ENCODE measurements at places on chromosomes 5 and 9. TPM values are rescaled to one million over a fixed set of nuclear protein-coding genes. Genes with fewer than 3 reads are reported as not detected.

DNA sequence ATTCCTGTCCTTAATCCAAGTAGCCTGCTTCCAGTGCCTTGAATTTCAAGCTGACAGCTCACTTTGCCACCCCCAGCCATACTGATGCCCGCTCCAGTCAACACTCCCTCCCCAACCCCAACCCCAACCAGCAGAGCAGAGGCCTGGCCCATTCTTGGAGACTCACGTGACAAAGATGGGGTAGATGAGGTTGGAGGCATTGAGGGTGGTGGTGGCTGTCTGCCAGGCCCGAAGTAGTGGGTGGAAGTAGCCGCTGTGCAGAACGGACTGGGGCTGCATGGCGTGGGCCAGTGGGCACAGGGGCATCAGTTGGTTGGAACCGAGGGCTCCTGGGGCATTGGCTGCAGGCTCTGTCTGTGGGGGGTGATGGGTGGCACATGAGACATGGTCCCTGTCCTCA lies 7.8 kb downstream of the ALAD start:
- H3K4me3 ChIP-seq, result no peak overlapping the region
- no peaks in the 10 kb centered on the region for H3K4me1 ChIP-seq
- H3K36me3 ChIP-seq, result peaks cover 56% of the 10 kb centered on the region
- DNase-seq, result no peak

The SPATA31E1 gene
- not detected for total RNA-seq

- no peak for DNase-seq
- no peak overlapping the region for H3K4me3 ChIP-seq
- H3K27ac ChIP-seq, result no peak overlapping the region
- H3K36me3 ChIP-seq, result no peaks in the 10 kb centered on the region
- H3K4me1 ChIP-seq, result no peaks in the 10 kb centered on the region
Observed at GRCh38 chr5:129074903-129075302, 19.6 kb upstream of the ISOC1 start.

DNA sequence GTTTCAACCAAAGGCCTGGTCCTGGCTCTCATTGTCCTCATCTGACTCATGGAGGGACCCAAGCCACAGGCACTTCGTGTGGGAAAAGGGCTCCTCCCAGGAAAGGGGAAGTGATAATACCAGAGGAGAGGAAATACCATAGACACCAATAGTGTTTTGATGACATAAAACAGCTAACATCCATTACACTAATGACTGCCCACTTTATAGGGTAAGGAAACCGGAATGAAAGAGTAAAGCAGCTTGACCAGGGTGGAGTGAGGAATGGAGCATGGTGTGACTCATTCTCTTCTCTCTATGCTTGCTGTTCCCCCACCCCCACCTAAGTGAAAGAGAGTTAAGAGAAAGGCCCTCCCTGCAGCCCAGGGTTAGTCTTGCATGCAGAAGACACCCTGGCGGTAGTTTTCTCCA lies 67.4 kb upstream of the HRH2 start:
- no peak for DNase-seq
- H3K4me3 ChIP-seq, result no peak overlapping the region
- H3K4me1 ChIP-seq, result no peaks in the 10 kb centered on the region
- H3K27ac ChIP-seq, result no peak overlapping the region
- no peaks in the 10 kb centered on the region for H3K27me3 ChIP-seq

- H3K4me3 ChIP-seq, result no peak overlapping the region
- H3K27me3 ChIP-seq, result no peaks in the 10 kb centered on the region
Observed at GRCh38 chr9:97659771-97660170, 26.1 kb downstream of the NCBP1 start.

- H3K36me3 ChIP-seq, result no peaks in the 10 kb centered on the region
- no peak overlapping the region for H3K27ac ChIP-seq
- no peaks in the 10 kb centered on the region for H3K4me1 ChIP-seq
- DNase-seq, result no peak
- no peaks in the 10 kb centered on the region for H3K27me3 ChIP-seq
Observed at GRCh38 chr9:19032406-19032805, 603 bp downstream of the SAXO1 start.

All from Peyer's patch (tissue), 4 donors.